Psoas muscle (tissue), 8 donors: ENCODE measurements at places on chromosomes 5 and 9. TPM values are rescaled to one million over a fixed set of nuclear protein-coding genes. Genes with fewer than 3 reads are reported as not detected.

HTR1A gene
- not detected for polyA plus RNA-seq

NEUROG1 gene
- polyA plus RNA-seq, result not detected

TMEM245 gene
- 16.8 TPM for polyA plus RNA-seq

MYOT gene
- 94.2 TPM for polyA plus RNA-seq

THOC3 gene
- 12.2 TPM for polyA plus RNA-seq

MYOZ3 gene
- polyA plus RNA-seq, result 14.5 TPM
